NT2/D1 (cell line): ENCODE measurements at places on chromosomes 6 and 20.

DNA sequence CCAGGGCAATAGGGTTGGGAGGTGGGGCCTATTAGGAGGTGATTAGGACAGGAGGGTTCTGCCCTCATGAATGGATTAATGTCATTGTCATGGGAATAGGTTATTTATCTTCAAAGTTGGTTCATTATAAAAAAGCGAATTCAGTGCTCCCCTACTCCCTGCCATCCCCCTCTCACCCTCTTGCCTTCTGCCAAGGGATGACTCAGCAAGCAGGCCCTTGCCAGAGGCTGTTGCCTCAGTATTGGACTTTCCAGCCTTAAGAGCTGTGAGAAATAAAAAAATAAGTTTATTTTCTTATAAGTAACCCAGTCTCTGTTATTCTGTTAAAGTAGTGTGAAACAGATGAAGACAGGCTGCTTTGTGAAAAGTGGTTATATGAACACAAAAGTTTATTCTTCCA, 381.1 kb upstream of the ZFP64 start:
- DNase-seq, result no peak

- DNase-seq, result no peak
These were observed 3.6 kb downstream of the CYP39A1 start for GRCh38 chr6:46648869-46649492.

- no peak for DNase-seq
These were observed 930 bp upstream of the RRAGD start for GRCh38 chr6:89413006-89413400.

DNA sequence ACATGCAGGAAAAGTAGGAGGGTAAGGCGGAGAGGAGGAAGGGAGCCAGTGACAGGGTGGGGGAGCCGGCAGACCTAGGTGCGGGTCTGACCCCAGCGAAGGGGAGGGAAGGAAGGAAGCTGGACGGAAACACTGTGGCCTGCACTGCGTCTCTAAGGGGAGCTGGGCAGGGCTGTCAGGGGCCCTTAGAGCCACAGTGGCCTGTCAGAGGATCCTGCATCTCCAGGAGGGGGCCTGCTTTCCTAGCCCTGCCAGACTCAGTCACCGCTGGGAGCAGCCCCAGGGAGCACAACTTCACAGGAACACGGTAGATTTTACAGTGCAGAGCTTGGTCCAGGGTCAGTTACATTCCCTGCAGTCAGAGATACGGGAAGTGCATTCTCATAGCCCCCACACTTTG, 118.2 kb downstream of the PACRG start:
- DNase-seq, result no peak

DNA sequence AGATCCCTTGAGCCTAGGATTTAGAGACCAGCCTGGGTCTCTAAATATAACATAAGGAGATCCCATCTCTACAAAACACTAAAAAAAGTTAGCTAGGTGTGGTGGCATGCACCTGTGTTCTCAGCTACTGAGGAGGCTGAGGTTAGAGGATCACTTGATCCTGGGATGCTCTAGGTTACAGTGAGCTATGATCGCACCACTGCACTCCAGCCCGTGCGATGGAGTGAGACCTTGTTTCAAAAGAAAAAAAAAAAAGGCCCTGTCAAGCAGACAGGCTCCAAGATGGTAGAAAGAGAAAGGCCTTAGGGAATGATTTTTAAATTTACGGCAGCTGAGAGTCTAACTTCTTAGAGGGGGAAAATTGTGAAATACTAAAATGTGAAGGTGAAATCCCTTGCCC, 22.6 kb upstream of the NCOA3 start:
- no peak for DNase-seq

DNA sequence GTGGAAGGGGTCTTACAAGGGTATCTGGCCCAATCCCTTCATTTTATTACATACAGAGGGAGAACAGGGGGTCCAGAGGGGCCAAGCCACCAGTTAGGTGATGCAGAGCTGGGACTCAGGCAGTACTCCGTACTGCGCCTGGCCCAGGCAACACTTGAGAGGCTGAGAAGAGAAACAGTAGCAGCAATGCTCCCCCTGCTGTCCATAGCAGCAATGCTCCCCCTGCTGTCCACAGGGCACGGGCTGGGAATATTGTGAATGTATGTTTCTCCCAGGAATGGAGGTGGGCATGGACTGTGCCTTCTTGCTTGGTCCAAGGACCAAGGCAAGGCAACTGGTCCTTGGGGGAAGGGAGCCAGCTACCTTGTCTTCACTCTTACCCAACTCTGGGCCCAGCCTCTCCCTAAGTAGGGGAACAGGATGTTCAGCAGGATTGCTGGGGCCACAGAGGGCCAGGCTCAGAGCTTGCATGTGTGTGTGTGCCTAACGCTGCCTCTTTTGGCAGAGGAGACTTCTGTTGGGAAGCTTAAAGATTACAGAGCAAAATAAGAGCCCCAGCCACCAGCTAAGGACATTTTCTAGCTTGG, 14.8 kb upstream of the FAM83C start:
- DNase-seq, result peak; percentile 50

DNA sequence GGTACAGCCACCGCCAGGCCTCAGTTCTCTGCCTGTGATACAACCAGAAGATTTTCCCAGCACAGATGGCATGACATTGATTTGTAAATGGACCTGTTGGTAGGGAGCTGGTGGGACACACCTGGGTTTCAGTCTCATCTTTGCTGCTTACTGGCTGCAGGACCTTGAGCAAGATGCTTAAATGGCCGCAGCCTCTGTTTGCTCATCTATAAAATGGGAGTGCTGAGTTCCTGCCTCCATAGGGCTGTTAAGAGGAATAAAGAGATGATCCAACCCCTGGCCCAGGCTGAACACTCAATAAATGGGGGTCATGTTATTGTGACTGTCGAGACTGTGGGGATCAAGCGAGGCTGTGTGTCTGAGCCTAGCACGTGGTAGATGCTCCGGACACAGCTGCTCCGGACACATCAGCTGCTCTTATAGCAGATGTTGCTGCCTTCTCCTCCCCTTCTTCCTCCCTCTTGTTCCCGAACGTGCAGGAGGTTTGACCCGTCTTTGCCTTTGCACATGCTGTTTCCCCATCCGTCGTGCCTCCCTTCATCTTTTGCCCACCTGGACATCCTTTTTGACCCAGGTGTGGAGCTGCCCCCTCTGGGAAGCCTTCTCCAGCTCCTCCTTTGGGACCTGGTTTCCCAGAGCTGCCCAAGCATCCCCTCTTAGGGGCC, 29.2 kb downstream of the DLGAP4 start:
- DNase-seq, result no peak

DNA sequence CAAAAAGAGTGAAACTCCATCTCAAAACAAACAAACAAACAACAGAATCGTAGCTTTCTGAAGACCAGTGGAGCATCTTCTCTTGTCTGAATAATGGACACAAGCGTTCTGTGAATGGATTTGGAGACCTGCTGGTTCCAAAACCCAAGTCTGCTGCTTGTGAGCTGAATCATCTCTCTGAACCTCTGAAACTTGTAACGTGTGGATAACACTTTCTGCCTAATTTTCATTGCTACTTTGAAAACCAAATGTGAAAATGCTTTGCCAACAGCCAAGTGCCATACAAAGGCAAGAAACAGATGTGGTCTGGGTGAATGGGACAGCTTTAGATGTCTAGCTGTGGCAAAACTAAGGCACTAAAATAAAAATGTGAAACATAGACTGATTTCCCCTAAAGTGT, 44.3 kb downstream of the PHACTR1 start:
- DNase-seq, result no peak

DNA sequence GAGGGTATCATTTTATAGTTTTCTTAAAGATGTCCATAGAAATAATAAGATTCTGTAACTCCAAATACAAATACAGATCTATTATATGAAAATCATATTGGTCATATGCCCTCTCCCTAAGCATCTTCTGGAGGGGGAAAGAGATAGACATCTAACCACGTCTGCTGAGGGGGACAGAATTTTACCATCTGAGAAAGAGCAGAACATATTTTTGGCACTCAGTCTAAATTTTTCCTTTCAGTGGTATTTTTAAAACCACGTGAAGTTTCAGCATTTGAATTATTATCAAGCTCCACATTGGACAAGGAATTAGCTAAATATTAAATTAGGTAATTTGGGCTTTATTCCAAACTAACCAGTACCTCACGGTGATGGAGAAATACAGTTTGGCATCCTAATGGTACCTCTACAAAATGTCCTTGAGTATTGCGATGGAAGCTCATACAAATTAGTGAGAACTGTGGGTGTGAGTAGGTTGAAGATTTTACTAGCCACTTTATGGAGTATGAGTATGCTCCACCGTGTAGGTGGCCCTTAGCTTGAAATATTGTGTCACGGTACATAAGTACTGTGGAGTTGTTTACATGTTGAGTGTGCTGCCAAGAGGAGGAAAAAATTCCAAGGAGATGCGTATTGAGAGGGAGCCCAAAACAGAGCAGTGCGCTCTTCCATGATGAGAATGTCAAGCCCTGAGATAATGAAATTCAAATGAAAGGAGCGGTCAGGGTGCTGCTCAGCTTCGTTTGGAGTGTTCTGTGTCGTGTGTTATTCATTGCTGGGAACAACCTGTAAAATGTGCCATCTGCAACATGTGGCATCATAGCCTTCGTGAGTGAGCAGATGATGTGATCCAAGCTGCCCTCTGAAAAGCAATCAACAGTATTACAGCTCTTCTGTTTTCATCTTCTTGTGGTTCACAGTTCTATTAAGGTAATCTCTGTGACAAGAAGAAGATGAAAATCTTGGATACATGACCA, 48.4 kb upstream of the PHACTR2 start:
- DNase-seq, result no peak

GRCh38 chr20:47031004-47031403, 136.4 kb downstream of the EYA2 start:
- DNase-seq, result no peak

DNA sequence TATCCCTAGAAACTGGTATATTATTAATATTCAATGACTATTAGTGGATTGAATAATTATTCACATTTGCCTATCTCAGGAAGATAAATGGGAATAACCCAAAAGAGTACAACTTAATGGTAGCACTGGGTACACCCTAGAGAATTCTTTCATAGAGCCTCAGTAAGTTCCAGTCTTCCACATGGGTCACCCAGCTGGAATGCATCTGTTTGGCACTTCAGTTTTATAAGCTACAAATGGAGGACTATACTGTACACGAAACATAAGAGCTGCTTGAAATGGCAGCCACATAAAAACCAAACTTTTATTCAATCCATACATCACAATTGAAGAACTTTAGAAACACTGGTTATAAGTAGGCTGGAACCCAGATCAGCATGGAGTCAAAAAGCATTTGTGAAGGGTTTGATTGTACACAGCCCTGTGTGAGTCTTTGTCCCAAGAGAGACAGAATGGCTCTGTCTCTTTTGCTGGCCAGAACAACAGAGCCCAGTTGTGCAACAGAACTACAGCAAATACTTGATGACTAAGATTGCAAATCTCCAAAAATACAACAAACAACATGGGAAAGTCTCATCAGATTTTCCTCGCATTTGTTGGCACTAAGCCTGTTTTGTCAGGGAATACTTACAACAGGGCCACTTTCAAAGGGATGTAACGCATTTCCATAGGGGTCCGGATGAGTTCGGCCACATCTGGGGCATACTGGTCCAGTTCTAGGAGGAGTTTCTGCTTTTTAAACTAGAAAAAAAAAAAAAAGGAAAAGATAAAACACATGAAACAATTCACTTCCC, 39.5 kb downstream of the PIGU start:
- DNase-seq, result no peak

DNA sequence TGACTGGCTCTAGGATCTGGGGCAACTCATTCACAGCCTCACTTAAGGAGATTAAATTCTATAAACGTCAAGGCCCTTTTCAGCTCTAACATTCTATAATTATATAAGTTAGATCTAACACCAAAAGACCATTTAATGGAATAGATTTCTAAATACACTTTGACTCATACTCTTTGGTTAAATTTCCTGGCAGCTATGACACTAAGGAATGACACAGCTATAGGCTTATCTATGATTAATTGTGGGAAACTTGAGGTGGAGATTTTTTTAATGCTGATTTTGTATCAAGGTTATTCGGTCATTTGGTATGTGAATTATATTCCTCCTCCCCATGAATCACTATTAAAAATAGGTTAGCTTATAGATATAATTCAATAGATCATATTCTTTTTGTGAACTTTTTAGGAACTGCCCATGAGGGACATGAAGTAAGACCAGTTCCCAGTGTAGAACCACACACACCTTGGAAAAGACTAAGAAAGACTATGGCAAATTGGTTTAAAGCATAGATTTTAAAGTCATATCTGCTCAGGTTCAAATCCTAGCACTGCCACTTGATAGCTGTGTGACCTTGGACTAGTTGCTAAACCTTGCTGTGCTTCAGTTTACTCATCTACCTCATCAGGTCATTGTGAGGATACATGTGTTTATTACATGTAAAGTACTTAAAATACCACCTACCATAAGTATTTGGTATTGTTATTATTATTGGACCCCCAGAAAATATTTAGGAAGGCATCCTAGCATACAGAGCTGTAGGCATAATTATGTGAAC, 116.0 kb downstream of the CRYBG1 start:
- DNase-seq, result no peak

- peak; percentile 8 for DNase-seq
These were observed 41.8 kb downstream of the FARS2 start for GRCh38 chr6:5302995-5303622.

GRCh38 chr20:37413379-37413778, 67.4 kb downstream of the SRC start:
- no peak for DNase-seq

GRCh38 chr20:38975539-38976120, 13.5 kb downstream of the DHX35 start:
- no peak for DNase-seq

- peak; percentile 32 for DNase-seq
These were observed 175.6 kb upstream of the PDE7B start for GRCh38 chr6:135675862-135676261.

GRCh38 chr6:17227403-17227802, 53.8 kb upstream of the RBM24 start:
- DNase-seq, result no peak

GRCh38 chr6:3742426-3743344, 8.8 kb downstream of the PXDC1 start:
- peak; percentile 68 for DNase-seq

DNA sequence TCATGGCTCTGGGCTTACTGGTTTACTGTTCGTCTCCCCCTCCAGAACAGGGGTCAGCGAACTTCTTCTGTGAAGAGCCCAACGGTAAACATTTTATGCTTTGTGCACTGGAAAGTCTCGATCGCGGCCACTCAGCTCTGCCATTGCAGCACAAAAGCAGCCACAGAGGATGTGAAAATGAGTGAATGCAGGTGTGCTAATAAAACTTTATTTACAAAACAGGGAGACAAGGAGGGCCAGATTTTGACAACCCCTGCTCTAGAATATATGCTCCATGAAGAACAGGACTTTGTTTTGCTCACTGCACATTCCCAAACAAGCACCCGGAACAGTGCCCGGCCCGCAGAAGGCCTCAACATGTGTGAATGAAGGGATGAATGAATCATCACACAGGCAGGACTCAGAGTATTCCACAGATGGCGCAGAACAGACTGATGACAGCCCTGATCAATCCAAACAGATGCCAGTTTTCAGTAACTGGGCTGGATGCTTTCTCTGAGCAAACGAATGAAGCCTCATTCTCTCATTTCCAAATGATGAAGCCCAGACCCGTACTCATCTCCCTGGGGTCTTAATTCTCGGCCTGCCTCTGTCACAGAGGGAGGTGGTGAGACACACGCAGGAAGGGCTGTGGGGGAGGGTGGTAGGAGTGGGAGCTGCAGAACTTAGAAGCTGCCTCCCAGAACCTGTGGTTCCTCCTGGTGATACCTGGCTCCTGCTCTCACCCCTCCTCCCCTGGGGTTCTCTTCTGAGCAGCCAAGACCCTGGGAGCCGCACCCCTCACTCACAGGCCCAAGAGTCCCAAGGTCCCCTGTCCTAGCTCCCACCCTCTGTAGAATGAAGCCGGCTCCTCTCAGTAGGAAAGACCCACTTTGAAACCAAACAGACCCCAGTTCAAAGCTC, 196.4 kb downstream of the PREX1 start:
- DNase-seq, result no peak

- no peak for DNase-seq
These were observed 865.8 kb downstream of the TBC1D32 start for GRCh38 chr6:120468486-120468885.
